Activated CD8-positive, alpha-beta memory T cell treated with anti-CD3 and anti-CD28 coated beads, Interleukin-2, amount 10 ng/mL, durations not matched to agents 7 days and 5 days (primary cell): ENCODE measurements at places on chromosomes 1 and 21.

DNA sequence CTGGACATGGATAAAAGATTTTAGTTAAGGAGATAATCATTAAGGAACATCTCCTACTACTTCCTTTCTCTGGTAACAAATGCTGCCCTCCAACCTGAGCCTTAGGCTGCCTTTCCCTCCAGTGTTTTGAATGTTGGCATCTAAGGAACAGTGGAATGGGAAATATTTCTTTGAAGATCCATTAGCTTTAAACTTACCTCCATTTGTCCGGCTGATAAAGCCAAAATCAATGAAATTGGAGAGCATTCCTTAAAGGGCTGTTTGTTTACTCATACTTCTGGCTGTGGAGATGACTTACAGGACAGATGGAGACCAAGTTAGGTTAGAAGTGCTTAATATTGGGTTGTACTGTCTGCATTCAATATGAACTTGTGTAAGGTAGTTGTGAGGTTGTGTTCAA is 439.1 kb downstream of the PLA2G4A start:
- DNase-seq, result no peak

DNA sequence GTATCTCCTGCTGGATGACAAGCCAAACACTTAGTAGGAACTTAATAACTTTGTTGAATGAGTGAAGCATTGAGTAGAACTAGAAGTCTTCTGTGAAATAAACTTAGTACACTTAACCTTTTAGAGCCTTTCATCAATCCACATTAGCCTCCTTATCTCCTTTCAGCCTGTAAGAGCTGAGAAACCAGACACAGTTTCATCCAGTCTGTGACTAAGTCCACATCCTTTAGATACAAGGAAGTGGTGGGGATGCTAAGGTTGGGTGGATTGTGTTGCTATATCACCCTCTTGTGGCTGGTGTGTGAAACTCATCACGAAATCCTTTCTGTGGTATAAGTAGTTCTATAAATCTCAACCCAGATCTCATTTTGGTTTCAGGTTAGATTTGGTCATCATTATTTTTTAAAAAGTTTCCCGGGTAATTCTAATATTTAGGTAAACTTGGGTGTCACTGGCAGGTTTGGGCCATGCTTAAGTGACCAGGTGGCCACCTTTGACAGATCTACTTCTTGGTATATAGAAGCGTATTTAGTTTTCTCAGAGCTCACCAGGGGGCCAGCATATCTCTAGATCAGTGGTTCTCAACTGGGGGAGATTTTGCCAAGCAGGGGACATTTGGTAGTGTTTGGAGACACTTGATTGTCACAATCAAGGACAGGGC is 27.8 kb upstream of the CD84 start:
- peak; percentile 83 for DNase-seq

- no peak for DNase-seq
Observed at GRCh38 chr1:155000411-155000725, 2.2 kb upstream of the ZBTB7B start.

- DNase-seq, result no peak
Observed at GRCh38 chr1:14850563-14850962, 252.1 kb downstream of the KAZN start.

GRCh38 chr21:32337206-32337605 is 38.6 kb downstream of the MRAP start:
- DNase-seq, result no peak

GRCh38 chr1:69733061-69733460 is 165.3 kb downstream of the LRRC7 start:
- no peak for DNase-seq

GRCh38 chr1:61640531-61641530 is 84.1 kb downstream of the TM2D1 start:
- DNase-seq, result no peak

DNA sequence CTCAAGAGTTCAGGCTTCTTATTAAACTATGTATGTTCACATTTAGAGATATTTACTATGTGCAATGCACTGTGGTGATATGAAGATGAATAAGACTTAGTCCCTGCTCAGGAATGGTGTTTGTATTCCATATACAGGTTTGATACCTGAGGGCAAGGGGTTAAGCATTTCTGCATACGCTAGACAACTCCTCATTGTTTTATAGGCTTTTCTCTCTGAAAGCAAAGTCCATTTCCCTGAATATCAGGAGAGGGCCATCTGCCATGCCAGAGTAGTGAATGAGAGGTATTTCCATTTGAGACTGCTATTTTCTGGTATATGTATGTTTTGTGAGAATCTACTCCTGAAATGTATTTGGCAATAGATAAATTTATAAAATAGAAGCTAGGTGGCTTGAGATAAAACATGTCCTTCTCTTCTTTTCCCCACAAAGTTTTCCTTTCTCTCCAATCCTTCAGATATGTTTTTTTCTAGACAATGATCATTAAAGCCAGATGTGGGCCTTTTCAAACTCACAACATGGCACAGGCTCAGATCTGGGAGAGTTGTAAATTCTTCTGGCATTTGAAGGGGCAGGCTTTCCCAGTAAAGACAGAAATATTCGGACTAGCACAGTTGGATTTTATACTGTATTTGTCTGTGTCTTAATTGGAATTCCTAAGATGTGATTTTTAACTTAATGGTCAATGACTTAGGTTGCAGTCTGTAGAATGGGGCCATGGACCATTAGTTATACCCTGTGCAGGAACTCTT is 73.3 kb upstream of the WDR26 start:
- DNase-seq, result no peak

DNA sequence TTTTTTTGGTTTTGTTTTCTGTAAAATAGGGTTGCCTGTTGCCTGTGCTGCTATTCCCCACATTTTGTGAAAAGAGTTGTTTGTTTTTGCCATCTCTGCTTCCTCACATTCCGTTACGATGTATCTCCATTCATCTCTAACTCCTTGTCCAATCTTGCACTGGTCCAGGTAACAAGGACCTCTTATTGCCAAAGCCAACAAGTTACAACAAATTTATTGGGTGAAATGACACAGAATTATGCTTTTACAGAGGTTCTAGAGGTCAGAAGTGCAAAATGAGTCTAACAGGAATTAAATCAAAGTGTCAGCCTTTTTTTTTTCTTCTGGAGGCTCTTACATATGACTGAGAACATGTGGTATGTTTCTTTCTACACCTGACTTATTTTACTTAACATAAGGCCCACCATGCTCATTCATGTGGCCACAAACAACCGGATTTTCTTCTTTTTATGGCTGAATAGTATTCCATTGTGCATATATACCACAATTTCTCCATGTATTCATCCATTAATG is 787.9 kb upstream of the B3GALT2 start:
- DNase-seq, result no peak

- no peak for DNase-seq
Observed at GRCh38 chr1:44695671-44696070, 21.2 kb downstream of the ARMH1 start.

GRCh38 chr1:211677659-211678058 is 2.2 kb upstream of the NEK2 start:
- DNase-seq, result no peak

GRCh38 chr1:90200646-90201205 is 205.8 kb downstream of the ZNF326 start:
- no peak for DNase-seq

DNA sequence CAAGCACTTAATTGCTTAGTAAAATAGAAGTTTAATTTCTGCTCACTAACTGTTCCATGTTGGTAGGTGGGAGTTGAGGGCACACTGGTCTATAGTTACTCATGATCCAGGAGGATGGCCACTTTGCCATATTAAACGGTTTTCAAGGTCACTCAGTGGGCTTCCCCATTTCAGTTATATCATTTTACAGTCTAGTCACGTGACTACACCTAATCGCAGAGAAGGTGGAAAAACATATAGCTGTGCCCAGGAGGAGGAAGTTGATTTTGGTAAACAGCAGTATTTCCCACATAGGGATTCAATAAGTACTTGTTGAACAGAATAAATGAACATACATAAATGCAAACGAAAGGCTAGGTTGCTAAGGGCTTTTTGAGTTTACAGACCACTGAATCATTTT is 541.1 kb upstream of the CAMK1G start:
- DNase-seq, result no peak

DNA sequence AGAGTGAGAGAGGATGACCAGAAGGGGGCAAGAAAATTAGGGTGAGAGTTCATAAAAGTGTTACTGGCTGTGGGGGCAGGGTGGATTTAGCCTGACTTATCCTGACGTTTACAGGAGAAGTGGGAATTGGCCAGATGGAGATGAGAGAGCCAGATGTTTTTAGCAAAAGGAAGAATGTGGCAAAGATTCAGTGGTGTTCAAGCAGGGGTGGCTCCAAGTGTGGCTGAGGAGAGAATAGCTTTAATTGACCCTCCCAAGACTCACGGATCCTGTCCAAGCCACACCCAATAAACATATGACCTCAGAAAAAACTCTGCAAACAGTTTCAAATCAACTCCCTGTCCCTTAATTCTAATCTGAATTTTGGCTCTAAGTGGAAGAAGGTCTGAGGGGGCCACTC is 35.2 kb upstream of the EDEM3 start:
- DNase-seq, result no peak

DNA sequence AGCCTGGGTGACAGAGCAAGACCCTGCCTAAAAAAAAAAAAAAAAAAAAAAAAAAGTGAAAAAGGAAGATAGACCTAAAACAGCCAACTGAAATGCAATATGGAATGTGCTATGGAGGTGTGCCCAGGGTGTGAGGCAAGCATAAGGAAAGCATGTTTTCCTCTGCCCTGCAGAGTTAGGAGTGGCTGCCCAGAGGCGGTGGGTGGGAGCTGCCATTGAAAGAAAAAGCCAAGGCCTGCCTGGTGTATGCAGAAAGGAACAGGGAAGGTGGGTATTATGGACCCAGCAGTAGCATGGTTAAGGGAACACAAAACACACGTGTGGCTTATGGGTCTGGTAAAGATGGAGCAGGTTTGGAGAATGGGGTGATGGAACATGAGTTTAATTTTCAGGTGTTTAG is 8.9 kb downstream of the CD244 start:
- DNase-seq, result peak; percentile 37

- no peak for DNase-seq
Observed at GRCh38 chr1:242813490-242814091, 289.1 kb upstream of the PLD5 start.

GRCh38 chr1:59718064-59718988 is 96.4 kb upstream of the HOOK1 start:
- no peak for DNase-seq

GRCh38 chr1:247337250-247337746 is 5.6 kb upstream of the ZNF496 start:
- no peak for DNase-seq

DNA sequence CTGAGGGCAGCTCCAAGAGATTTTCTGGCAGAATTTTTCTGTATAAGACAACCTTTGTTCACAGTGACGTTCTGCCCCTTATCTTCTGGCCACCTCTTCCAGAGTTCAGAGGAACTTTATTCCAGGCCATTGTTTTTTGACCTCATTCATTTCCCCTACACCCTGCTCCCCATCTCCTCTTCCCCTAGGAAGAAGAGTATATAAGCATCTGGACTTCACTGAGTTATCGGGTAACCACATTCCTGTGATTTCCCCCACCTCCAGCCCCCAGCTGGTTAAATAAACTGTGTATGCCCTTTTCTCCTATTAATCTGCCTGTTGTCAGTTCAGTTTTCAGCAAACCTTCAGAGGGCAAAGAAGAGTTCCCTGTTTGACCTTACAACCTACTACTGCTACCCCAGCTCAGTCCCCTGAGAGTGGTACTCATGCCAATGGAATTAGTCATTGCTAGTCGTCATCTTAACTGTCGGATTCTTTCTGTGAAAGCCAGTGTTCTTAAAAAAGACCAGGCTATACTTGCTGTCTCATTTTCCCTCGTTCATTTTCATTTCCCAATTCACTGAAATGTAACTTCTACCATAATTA is 14.3 kb upstream of the ALG14 start:
- no peak for DNase-seq

- no peak for DNase-seq
Observed at GRCh38 chr1:199725002-199725565, 302.4 kb upstream of the NR5A2 start.

DNA sequence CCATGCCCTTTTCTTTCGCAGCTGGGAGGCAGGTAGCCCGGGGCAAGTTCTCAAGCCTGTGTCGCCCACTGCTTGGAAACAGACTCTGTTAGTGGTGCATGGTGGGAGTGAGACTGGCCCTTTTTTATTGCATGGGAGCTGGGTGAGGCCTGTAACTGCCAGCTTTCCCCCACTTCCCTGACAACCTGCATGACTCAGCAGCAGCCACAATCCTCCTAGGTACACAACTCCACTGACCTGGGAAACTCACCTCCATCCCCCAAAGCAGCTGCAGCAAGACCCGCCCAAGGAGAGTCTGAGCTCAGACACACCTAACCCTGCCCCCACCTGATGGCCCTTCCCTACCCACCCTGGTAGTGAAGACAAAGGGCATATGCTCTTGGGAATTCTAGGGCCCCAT is 25.8 kb downstream of the PIGP start:
- DNase-seq, result no peak

- DNase-seq, result peak; percentile 80
Observed at GRCh38 chr1:92784021-92784638, 778 bp downstream of the EVI5 start.

- DNase-seq, result no peak
Observed at GRCh38 chr21:37579356-37579755, 212.8 kb downstream of the DYRK1A start.

DNA sequence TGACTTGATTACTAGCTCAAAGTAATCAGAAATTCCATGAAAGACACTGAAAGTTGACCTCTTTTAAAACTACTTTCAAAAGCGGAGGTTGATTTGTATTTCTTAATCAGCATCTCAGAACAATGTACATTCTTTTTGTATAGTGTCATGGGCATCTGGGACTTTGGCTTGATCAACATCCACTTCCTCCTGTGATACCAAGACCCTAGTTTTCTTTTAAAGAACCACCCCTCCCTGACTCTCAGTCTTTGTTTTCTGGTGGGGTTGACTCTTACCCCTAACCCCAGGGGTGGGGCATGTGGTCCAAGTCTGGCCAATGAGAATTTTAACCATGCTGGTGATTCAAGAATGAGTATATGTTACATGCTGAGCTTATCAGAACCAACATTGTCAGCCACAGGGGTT is 21.7 kb upstream of the IRF2BP2 start:
- DNase-seq, result no peak

DNA sequence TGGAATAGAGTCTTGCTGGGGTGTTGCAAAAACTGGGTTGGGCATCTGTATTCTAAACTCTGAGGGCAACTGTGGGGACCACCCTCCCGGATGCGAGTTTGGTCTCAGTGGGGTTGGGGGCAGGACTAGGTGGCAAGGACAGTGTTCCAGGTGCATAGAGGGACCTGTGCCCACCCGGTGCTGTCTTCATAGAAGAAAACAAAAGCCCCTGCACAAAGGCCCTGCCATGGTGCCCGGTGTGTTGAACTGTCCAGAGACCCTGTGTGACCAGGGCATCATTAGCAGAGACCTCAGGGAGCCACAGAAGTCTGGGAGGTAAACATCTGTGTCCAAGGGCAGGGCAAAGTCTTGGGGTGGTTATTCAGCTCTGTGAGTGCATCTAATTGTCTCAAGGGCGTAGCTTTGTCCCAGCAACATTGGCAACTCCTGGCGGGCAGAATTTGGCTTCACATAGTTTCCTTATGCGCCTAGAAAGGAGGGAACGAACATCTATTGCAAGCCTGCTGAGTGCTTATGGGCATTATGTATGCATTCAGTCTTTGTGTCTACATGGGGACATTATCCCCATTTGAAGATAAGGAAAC is 72.2 kb upstream of the IFFO2 start:
- no peak for DNase-seq
